ENCODE measurements at places on chromosomes 2 and 18.

DNA sequence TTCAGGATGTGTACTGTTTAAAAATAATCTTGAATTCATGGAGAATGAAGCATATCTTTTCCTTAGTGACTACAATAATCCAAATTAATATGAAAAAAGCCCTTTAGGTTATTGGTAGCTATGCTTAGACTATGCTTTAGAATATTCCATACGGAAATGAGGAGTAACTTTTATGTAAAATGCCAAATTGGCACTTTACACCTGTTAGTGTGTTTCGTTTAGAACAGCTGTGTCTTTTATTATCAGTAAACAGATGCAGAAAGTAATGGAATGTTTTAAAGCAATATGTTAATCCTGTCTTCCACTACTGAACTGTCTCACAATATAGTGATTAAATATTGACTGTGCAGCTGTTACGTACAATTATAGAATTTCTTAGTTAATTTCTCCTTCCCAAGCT, 129.6 kb downstream of the PMS1 start:
- DNase-seq: no peak

- no peak for DNase-seq
These were observed 374.2 kb downstream of the TDRD15 start for GRCh38 chr2:21498016-21498415.

- no peak for DNase-seq
These were observed 27.6 kb downstream of the MLPH start for GRCh38 chr2:237514474-237515130.

DNA sequence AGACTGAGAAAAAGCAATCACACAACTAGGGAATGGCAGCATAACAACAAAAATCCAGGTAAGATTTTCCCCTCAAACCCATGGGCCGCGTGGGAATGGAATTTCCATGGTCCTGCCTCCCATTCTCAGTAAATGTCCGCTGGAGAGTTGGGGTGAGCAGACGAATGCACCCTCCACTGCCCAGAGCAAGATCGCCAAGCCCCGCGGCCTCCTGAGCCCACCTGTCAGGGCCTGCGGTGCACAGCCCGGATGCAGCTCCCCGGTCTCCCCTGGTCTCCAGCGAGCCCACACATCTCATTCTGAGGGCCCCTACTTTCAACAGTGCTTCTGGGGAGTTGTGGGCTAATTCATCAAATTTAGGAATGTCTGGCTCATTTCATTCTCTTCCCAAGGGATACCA, 327.4 kb upstream of the HS6ST1 start:
- no peak for DNase-seq

- no peak for DNase-seq
These were observed 923 bp downstream of the AMER3 start for GRCh38 chr2:130756053-130756873.

DNA sequence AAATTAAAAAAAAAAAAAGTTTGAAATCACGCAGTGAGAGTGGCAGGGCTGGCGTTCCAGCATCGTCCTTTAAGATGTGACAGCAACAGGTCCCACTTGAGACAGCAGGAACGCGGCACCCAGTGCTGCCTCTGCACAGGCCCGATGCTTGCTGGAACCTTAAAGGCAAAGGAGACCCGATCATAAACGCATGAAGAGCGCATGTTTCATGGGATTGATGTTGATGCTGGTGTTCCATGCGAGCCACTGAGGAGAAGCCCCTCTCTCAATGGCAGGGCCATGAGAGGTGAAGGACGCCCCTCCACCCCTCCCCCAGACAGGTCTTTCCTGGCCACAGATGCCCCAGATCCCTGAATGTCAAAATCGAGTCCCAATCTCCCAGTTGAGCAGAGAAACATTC, 17.9 kb upstream of the ALPI start:
- DNase-seq: no peak

- no peak for DNase-seq
These were observed 1.8 kb downstream of the IL18RAP start for GRCh38 chr2:102424754-102425153.

- DNase-seq: no peak
These were observed 589.6 kb upstream of the FAM98A start for GRCh38 chr2:34188464-34189303.

DNA sequence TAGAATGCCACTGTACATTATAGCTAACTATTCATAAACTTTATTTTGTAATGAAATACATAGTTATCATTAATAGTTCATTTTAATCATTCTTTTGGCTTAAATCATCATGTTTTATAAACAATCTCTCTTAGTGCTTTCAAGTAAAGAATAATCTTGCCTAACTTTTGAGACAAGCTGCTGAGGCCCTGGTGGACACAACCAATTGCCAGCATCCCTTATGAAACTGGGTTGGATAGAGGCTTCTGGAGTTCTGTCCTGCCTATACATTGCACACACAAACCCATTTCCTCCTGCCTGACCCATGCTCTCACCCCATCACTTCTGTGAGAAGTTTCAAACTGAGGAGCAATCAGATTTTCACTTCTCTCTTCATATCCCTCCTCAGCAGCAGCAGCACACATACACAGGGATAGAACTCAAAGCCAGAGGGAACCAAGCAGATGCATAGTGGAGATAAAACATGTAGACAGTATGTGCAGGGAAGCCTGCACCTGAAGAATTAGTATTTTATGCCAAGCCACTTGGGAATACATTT, 450.0 kb upstream of the SLC14A2 start:
- DNase-seq: no peak

DNA sequence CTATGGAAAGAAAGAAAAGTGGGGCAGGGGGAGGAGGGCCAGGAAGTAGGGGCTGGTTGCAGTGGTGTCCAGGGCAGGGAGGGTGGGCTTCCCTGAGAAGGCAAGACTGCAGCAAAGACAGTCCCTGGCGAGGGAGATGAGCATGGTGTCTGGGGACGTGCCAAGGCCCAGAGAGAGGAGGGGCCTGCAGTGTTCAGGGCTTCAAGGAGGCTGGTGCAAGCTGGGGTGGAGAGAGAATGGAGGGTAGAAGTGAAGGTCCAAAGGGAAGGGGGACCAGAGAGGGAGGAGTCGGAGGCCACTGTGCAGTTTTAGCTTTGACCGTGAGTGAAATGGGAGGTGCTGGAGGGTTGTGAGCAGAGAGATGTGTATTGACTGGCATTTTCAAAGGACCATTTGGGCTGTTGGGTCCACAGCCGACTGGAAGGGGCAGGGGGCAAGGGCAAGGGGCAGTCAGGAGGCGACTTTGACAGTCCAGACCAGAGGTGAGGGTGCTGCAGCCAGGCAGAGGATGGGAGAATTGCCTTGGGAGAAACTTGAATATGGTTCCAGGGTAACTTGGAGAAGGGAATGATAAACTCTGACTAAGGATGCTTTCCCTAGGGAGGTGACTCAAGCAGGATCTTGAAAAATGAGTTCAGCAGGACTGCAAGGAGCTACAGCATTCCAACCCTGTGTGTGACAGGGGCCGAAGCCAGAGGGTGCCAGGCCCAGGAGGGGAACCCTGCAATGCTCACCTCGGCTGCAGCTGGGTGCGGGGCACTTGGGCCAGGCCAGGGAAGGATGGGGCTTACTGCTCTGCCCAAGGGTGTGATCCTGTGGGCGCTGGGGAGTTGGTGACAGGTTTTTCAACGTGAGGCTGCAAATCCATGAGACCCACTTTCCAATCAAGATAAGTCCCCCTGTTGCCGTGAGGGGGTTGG, 177.1 kb upstream of the HAAO start:
- DNase-seq: no peak

- DNase-seq: no peak
These were observed 29.6 kb downstream of the IGFBP5 start for GRCh38 chr2:216665717-216666116.

- DNase-seq: no peak
These were observed 185.9 kb downstream of the PDE1A start for GRCh38 chr2:182240862-182241371.

DNA sequence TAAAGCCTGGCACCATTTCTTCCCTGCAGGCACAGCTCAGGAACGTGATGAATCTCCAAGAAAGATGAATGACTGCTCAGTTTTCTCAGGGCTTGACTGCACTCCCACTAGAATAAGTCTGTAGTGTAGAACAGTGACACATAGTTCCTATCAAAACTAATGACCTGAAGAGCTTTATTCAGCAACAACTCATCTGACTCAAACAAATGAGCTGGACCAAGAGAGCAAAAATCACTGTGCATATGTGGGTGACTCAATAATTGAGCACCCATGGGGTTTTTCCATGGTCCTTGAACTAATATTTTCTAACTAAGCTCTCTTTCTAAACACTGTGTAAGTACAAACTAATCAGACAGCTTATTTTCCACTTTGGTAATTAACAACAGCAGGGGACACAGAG, 61.1 kb upstream of the XDH start:
- no peak for DNase-seq

Data from activated CD4-positive, CD25-positive, alpha-beta regulatory T cell treated with anti-CD3 and anti-CD28 coated beads, Interleukin-2, amount 50 U/mL, for 72 hours (primary cell).